IPS DF 6.9 (cell line): ENCODE measurements at places on chromosomes 7 and 10.

- no peak for DNase-seq
Observed at GRCh38 chr7:137625197-137625596, 221.6 kb downstream of the DGKI start.

GRCh38 chr10:33334805-33335550 is 511 bp upstream of the NRP1 start:
- DNase-seq = no peak

DNA sequence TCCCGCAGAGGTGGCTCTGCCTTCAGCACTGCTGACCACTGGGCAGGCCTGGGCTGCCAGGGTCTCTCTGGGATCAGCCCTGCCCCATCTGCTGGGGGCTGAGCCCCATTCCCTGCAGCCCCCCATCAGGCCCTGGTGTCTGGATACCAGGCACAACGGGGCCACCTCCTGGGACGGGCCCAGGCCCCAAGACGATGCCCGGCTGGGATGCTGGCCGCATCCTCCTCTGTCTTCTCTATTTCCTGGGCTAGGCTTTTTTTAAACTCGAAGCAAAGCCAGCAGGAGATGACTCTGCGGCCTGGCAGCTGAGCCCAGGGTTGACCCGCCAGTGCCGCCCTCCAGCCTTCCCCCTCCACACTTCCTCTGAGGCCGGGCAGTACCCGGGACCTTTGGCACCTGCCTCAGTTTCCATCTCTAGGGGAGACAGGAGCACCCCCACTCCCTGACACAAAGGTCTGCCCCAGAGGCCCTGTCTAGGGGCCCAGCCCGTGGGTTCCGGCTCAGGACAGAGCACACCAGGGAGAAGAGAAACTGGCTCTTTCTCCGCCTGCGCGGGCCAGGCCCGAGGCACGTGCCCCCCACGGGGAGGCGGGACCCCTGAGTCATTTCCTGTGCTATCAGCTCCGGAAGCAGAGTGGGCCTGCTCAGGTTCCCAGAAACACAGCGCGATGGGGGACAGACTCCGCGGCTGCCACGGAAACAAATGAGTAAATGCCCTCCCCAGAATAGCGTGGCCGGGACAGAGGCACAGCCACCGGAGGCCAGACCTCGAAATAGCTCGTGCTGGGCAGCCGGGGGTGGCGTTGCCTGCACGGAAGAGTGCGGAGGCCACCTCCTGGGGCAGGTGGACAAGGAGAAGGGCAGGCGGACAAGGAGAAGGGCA is 84.6 kb upstream of the PDGFA start:
- no peak for DNase-seq

DNA sequence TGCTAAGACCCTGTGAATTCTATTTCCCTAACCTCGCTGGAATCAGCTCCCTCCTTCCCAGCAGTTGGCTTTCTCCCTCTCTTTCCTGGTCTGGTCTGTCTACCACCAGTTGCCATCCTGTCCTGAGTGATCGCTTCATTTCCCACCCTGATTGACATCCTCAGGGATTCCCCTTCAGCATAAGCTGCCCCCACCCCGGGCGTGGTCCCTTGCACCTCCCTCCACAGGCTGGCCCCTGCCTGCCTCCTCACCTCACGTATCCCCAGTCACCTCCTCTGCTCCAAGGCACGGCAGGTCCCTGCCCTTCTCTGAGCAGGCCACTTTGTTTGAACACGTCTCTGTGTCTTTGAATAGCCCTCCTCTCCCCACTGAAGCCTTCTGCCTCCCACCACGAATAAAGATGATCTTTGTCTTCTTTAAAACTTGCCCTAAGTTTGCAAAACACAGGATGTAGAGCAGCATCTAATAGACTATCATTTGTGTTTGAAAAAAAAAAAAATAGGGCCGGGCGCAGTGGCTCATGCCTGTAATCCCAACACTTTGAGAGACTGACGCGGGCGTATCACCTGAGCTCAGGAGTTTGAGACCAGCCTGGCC is 233.5 kb downstream of the CUX1 start:
- DNase-seq = no peak

DNA sequence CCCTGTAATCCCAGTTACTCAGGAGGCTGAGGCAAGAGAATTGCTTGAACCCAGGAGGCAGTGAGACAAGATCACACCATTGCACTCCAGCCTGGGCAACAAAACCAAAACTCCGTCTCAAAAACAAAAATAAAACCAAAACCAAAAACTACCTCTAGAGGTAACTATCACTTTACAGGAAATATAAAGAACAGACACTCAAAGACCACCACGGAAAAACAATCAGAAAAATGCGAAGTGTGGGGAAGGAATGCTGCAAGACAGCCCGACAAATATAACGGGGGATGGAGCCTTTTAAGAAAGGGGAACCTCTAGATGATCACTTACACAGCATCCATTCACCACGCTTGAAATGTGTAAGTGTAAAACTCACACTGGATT is 4.3 kb downstream of the HNRNPF start:
- DNase-seq = no peak

GRCh38 chr7:21566094-21566493 is 23.3 kb downstream of the DNAH11 start:
- DNase-seq = no peak

GRCh38 chr10:59177031-59177797 is 771 bp downstream of the PHYHIPL start:
- DNase-seq = no peak

DNA sequence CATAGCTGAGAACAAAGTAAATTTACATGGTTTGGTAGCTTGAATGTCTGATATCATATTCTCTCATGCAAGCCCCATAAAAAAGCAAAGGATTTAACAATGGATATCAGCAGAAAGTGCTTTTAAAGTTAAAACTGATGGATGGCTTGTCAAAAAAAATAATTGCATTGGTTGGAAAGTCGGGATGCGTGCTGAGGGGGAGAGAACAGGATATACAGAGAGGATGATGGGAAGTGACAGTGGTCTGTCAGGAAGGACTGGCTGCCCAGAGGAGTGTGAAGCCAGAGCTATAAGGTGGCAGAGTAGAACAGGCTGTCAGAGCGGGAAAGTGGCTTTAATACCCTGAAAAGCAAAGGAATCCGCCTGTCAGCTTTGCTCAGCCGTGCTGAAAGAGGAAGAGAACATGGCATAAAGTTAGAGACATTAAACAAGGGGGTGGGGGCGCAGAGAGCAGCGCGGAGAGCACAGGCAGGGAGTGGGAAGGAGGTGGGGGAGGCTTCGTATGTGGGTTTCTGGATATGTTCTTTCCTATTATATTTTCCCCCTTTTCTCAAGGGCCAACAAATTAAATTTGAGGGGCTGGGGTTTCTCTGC is 493.0 kb downstream of the LRMDA start:
- DNase-seq = no peak

DNA sequence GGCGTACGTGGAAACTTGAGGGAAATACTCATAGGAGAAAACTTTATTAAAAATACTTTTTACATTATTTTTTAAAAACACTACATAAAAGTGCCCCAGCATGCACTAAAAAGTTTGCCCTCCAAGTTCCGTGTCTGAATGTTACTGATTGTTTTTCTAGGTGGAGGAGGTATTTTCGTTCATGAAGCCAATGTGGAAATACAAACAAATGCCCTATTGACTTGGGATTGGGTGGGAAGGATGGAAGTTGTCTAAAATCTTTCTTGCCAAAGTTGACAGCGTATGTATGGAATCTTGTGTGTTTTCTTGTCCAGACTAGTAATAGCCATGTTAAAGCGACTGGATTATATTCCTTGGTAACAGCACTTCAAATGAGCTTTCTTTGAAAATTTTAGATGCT is 1.2 kb downstream of the PROSER2 start:
- DNase-seq = no peak

- DNase-seq = no peak
Observed at GRCh38 chr7:72706521-72706920, 121.5 kb downstream of the TYW1B start.

GRCh38 chr10:119724593-119725516 is 995 bp upstream of the INPP5F start:
- no peak for DNase-seq

GRCh38 chr10:79244841-79245504 is 102.3 kb upstream of the PPIF start:
- DNase-seq = no peak

DNA sequence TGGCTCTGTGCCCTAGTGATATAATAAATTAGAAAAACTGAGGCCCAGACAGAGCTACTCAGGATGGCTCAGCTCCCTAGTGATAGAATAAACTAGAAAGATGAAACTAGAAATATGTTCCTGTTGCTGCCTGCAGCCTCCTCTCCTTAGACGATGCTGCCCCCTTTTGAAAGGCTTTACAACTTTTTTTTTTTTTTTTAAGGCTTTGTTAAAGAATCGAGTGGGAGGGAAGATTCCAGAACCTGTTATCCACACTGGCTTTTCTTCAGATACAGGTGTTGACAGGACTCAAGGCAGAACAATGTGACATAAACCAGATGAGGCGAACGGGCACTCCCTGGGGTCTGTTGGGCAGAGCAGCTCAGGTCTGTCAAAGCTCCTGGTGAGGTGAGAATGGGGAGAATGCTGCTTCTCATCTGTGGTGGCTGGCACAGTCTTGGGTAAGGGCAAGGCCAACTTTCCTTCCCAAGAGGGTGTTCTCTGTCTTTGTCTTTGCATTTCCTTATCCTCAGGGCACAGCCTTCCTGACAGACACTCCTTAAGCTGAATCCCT is 175.1 kb downstream of the COBL start:
- no peak for DNase-seq

DNA sequence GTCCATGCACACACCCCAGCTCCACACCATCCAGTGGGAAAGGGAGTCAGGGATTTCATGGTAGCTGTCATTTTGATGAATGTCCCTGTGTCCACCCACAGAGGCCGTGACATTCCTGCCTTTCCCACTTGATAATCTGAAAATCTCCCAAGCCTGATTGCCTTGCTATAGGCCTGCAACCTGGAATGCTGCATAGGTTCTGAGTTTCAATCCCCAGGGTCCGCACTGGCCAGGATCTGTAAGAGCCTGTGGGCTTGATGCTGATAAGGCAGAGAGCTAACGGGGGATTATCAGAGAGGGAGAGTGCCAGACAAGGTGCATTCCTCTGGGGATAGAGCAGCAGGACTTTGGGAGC is 57.5 kb downstream of the RBM20 start:
- DNase-seq = no peak
